ENCODE measurements at places on chromosomes 5 and 9. TPM values are rescaled to one million over a fixed set of nuclear protein-coding genes. Genes with fewer than 3 reads are reported as not detected.

NXNL2 gene
- total RNA-seq = not detected

TAF11L13 gene
- total RNA-seq = not detected

LCN1 gene
- not detected for total RNA-seq

IL5 gene
- not detected for total RNA-seq

HNRNPH1 gene
- total RNA-seq = 2,049 TPM

PCDHAC2 gene
- not detected for total RNA-seq

FYB1 gene
- 639 TPM for total RNA-seq

AK3 gene
- 21.7 TPM for total RNA-seq

OTULINL gene
- 47.1 TPM for total RNA-seq

SUSD3 gene
- 68.7 TPM for total RNA-seq

IRX4 gene
- total RNA-seq = not detected

GLIPR2 gene
- 55.7 TPM for total RNA-seq

DIAPH1 gene
- 287 TPM for total RNA-seq

SPATA6L gene
- 2.5 TPM for total RNA-seq

LRRC70 gene
- 4.6 TPM for total RNA-seq

Measured in CD4-positive, CD25-positive, alpha-beta regulatory T cell (primary cell).